ENCODE measurements at places on chromosomes 7 and 10.

DNA sequence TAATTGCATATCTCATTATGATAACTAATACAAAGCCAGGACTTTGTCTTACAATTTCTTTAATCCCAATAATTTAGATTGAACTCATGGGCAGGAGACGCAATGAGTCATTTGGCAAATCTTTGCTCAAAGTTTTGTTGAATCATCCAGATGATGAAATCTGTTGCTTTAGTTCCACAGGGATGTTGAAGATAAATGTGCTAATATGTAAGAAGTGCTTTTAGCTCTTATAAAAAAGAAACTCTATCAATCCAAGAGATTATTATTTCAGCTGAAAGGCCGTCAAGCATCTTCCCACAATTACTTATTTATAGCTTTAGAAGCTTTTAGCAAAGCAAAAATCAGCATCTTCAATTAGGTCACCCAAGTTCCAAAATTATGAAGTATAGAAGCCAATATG lies 36.8 kb upstream of the ANK3 start:
- DNase-seq = no peak

GRCh38 chr10:93065675-93066543 lies 5.3 kb downstream of the CYP26C1 start:
- no peak for DNase-seq

GRCh38 chr10:63619426-63619825 lies 98.2 kb downstream of the REEP3 start:
- no peak for DNase-seq

- DNase-seq = no peak
Measured at GRCh38 chr7:158533386-158534133, 54.1 kb downstream of the PTPRN2 start.

- DNase-seq = no peak
Measured at GRCh38 chr7:158676171-158676840, 28.3 kb downstream of the NCAPG2 start.

GRCh38 chr7:2493205-2494164 lies 17.3 kb upstream of the GRIFIN start:
- no peak for DNase-seq

DNA sequence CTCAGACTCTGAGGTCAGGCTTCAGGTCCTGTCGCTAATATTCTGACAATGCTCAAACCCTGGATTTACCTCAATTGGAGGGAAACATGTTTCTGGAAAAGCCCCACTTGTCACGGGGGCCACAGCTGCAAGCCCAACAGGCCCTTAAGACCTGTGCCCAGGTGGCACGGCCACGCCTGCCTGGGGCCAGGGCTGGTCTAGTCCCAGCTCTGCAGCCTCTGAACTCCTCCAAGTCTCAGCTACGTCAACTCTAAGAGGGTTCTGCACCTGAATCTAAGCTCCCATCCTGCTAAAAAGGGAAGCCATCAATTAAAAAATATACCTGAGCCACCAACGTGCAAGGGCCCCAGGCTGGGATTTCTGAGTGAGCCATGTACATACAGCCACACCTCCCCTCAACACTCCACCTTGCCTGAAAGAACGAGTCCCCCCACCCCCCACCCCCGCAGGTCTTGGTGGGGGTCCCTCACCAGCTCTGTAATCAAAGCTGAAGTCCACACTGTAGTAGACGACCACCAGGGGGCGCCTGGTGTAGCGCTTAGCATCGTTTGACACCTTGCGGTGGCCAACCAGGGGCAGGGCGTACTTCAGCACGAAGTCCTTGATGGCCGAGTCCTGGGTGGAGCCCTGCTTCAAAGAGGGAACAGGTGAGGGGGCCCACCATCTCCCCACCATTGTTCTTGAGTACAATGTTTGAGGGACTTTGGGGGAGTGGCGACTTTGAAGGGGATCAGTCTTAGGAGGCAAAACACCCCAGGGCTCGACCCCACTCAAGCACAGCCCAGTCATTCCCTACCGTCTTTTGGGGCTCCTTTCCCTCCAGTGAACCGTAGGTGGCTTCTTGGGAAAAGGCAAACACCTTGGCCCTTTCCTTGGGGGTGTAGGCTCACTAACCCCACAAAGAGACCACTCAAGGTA lies 22.6 kb downstream of the PDIA4 start:
- DNase-seq = peak; percentile 88

- DNase-seq = no peak
Measured at GRCh38 chr7:137209151-137209817, 134.2 kb downstream of the PTN start.

DNA sequence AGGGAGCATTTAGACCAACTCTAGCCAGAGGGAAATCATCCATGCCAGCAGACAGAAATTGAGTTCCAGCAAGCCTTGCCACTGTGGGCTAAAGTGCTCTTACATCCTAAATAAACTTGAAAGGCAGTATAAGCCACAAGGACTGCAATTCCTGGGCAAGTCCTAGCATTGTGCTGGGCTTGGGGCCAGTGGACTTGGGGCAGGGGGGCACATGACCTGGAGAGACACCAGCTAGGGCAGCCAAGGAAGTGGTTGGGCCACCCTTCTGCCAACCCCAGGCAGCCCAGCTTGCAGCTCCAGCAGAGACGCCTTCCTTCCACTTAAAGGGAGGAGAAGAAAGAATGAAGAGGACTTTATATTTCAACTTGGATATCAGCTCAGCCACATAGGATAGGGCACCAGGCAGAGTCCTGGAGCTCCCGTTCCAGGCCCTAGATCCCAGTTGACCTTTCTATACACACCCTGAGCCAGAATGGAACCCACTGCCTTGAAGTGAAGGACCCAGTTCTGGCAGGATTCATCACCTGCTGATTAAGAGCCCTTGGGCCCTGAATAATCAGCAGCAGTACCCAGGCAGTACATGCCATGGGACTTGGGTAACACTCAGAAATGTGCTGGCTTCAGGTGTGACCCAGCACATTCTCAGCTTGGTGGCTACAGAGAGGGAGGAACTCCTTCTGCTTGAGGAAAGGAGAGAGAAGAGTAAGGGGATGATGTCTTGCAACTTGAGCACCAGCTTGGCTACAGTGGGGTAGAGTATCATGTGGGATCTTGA lies 153.0 kb downstream of the GNAI1 start:
- DNase-seq = no peak

- no peak for DNase-seq
Measured at GRCh38 chr7:84999450-84999849, 187.4 kb downstream of the SEMA3D start.

GRCh38 chr10:34607894-34608293 lies 207.2 kb downstream of the PARD3 start:
- no peak for DNase-seq

DNA sequence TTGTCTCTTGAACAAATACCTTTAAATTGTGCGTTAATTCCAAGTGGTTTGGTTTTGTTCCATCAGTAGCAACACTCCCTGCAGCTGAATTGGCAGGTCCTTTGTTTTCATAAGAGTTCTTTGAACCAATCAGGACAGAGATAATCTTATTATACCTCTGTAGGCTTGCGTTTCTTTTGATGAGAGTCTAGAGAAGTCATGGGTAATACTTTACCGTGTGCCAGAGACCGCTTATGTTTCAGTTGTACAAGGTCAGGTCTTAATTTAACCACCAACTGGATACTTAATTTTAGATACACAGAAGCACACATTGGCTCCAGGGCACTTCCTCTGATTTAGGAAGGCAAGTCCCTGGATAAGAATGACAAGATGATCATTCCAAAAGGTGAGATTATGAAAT lies at the start of gene ASB15:
TSS of gene ASB15 (plus strand) at position 292 of the 400 bp plus-strand sequence. CDS start 12,682 bp downstream, outside the sequence.
- no peak for DNase-seq

DNA sequence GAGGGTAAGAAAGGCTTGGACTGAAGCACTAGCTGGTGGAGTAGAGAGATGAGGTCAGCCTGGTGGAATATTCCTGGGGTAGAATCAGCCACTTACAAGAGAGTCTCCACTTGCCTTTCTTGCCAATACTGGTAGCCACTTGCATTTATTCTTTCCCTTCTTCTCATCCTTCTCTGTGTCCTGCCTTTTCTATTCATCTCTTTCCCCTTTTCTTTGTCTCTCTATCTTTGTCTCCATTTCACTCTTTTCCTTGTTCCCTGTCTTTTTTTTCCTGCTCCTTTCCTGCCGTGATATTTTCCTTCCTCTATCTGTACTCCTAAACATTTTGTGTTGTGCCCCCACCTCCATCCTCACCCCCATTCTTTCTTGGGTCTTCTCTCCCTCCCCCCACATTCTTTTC lies 214.3 kb downstream of the LRMDA start:
- no peak for DNase-seq

DNA sequence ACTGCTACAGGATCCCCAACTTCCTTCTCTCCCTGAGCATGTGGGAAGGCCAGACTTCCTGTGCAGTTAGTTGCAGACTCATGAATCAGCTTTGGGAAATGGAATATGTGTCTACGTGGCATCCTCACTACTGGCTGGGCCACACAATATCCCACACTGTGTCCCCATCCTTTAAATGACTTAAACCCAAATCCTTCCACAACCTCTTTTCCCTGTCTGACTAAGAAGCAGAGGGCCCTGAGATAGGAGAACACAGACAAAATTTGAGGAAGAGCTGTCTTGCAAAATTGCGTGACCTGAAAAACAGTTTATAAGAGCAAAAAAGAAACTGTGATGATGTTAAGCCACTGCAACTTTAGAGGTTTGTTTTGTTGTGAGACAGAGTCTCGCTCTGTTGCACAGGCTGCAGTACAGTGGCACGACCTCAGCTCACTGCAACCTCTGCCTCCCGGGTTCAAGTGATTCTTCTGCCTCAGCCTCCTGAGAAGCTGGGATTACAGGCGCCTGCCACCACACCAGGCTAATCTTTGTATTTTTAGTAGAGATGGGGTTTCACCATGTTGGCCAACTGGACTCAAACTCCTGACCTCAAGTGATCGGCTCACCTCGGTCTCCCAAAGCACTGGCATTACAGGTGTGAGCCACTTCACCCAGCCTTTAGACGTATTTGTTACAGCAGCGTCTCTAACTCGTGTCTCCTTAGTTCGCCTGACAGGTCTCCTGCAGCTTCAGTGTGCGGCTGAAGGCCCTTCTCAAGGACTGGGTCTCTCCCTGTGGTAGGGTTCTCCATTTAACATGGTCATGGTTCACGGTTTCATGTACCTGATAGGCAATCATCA lies 46.9 kb upstream of the SFMBT2 start:
- no peak for DNase-seq

DNA sequence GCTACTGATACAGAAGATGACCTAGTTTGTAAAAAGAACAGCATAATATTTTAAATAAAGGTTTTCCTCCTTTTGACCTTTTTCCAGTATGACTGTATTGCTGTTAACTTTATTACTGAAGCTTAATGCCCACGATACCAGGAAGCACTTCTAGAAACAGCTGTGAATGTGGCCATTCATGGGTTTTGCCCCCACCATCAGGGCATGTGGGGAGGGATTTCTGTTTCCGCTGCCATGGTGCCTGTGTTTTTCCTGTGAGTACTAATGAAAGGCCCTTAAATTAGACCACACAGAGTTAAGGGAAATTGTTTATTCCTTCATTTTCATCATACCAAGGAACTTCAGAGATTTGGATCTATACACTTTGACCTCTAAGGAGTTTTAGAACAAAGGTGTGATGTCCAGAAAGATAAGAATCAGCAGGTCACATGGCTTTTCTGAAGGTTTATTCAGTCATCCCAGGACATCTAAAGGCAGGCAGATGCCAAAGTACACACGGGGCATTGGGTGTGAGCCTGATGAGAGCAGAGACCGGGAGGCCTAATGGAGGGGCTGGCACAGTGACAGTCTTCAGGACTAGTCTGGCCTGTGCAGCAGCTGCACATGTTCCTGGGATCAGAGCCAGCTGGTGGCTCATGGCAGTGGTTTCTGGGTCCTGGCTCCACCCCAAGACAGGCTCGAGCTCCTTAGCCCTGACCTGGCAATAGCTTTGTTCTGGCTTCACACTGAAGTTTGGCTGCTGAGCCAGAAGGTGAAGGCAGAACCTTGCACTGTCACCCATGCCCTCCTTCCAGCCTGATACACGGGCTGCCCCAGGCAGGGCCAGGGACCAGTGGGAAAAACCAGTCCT lies 190.9 kb downstream of the REEP3 start:
- no peak for DNase-seq

- DNase-seq = no peak
Measured at GRCh38 chr7:157893535-157894044, 556.8 kb downstream of the DNAJB6 start.

DNA sequence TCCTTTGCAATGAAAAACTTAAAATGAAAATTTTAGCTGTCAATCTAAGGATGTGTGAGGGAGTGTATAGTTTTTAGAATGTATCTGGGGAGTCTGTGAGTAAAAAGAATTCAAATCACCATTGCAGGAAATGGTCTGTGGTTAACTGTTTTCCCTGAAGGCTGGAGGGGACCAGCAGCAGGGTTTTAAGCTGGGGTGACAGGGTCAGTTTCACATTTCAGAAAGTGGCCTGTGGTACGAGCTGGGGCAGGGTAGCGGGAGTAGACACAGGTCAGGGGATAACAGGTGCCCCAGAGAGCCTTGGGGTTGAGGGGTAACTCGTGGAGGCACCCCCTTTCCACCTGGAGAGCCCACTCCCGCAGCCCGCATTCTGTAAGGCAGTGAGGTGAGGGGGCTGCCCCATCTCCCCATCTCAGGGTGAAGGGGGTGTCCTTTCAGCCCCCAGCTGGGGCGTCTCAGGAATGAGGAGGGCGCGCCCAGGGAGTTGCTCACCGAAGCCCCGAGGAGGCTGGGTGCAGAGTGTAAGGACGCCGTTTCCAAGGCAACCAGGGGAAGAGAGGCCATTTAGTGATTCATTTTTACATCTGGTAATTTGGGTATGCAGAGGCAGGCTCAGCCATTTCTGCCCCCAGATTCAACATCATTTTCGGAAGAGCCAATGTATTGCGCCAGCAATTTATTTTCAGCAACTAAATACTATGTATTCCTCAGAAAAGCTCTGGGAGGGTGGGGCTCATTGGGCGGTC lies 168.9 kb downstream of the SLIT1 start:
- no peak for DNase-seq

DNA sequence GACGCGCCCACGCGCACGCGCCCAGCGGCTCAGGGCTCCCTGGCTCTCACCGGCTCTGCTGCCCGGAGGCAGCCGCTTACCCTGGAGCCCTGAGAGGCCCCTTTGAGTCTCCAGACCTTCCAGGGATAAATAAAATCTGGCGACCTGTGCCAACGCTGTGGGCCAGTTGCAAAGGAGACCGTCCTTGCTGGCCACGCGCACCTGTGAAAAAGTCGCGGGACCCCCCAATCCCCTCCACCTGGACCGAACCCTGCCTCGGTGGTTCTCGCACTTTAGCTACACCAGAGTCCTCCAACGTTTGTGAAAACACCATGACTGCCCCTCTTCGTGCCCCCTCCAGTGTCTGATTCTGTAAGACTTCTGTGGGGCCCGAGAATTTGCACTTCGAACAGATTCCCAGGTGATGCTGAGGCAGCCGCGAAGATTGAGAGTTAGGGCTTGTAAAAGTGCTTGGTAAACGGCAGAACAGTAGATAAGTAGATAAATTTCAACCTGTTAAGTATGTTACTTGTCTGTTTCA lies 102.4 kb upstream of the SVIL start:
- DNase-seq = no peak

All from K562 (cell line).